ENCODE measurements at places on chromosomes 2 and 18.

DNA sequence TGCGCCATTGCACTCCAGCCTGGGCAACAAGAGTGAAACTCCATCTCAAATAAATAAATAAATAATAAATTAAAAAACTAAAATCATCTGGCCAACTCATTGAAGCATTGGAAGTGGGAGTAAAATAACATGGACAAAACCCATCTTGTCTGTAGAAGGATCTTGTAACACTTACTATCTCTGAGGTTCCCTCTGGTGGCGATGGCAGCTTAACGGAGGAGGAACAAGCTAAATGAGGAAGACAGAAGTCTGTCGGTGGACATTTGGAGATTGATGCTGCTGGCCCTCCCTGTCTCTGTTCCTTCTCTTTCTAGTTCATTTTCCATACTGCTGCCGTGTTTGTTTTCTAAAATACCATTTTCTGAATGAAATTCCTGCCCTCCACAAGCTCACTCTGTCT is 43.4 kb downstream of the ZCCHC2 start:
- DNase-seq = peak; percentile 6

DNA sequence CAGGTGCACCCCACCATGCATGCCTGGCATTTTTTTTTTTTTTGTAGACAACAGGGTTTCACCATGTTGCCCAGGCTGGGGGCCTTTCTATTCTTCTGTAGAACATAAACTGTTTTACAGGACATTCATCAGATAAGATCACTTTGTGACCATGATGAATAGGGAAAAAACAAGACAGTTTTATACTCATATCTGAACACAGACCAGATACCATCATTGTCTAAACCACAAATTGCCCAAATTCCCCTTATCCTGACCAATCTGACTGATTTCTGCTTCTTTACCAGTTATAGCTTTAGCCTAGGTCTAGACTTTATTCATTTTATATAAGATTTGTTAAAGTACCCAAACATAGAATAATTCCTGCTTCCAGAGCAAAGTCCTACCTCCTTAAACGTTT is 1699.3 kb upstream of the TMEFF2 start:
- no peak for DNase-seq

DNA sequence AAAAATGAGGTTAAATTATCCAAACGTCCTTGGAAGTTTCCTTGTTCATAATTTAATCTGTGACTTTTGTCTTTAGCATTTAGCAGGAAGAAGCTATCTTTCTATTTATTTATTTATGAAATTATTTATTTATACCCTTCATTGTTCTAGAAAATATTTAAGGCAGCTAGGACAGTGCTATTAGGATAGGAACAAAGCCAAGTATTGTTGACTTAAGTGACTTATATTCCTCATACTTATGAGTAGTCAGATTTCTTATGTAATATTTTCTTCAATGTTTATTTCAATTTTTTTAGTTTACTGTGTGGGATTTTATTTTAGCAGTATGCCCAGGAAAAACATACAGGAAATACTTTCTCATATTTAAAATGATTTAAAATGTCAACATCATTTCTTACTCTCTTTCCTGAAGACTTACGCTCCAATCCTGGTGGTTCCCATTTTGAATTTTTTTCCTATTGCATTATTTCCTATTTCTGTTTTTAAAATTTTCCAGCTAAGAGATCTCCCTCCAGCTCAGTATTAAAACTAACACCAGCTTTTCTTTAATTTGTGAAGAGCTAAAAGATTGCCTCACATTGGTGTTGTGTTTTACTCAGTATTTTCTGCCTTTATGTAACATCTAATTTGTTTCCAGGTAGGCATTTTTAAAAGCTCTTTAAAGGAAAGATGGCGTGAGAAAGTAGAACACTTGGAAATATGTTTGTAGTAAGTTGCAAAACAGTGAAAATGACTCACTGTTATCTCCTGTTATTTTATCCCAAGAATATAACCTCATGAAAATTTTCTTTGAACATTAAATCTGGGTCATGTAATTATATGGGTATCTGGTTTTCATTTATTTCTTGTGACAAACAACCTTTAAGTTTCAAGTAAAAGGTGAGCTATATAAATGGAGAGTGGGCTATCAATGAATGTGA is 32.2 kb downstream of the MAPRE2 start:
- no peak for DNase-seq

- DNase-seq = no peak
Observed at GRCh38 chr2:51350100-51350499, 318.2 kb upstream of the NRXN1 start.

GRCh38 chr18:33051407-33051806 is 278.6 kb upstream of the KLHL14 start:
- peak; percentile 6 for DNase-seq

DNA sequence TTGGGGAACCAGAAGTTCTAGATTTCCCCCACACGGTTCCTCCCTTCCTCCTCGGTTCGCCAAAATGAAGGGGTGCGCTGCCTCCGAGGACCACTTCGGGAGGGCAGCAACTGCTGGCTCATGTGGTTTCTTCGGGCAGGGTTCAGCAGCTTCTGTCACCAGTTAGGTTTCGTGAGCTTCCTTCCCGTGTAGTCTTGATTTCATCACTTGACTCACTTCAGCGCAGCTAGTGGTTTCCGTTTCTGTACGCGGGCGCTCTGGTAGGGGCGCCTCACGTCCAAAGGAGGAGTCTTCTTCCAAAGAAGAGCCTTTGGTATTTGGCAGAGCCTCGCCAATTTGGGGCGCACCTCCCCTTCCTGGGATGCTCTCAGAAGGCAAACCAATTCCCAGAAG is 485 bp upstream of the GALNT3 start:
- DNase-seq = peak; percentile 71

DNA sequence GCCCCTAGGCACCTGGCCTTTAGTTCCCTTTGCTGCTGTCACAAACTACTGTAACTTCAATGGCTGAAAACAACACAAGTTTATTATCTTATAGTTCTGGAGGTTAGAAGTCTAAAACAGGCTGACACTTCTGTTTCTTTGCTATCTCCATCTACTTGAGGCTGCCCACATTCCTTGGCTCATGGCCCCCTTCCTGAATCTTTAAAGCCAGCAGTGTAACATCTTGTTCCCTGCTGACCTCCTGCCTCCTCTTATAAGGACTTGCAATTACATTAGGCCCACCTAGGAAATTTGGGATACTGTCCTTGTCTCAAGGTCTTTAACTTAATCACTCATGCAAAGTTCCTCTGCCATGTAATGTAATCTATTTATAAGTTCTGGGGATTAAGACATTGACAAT is 6.5 kb downstream of the SMYD1 start:
- no peak for DNase-seq

GRCh38 chr2:73987109-73987947 is 2.6 kb downstream of the TET3 start:
- DNase-seq = peak; percentile 38

- DNase-seq = peak; percentile 96
Observed at GRCh38 chr18:58186258-58186948, 142.4 kb downstream of the NEDD4L start.

DNA sequence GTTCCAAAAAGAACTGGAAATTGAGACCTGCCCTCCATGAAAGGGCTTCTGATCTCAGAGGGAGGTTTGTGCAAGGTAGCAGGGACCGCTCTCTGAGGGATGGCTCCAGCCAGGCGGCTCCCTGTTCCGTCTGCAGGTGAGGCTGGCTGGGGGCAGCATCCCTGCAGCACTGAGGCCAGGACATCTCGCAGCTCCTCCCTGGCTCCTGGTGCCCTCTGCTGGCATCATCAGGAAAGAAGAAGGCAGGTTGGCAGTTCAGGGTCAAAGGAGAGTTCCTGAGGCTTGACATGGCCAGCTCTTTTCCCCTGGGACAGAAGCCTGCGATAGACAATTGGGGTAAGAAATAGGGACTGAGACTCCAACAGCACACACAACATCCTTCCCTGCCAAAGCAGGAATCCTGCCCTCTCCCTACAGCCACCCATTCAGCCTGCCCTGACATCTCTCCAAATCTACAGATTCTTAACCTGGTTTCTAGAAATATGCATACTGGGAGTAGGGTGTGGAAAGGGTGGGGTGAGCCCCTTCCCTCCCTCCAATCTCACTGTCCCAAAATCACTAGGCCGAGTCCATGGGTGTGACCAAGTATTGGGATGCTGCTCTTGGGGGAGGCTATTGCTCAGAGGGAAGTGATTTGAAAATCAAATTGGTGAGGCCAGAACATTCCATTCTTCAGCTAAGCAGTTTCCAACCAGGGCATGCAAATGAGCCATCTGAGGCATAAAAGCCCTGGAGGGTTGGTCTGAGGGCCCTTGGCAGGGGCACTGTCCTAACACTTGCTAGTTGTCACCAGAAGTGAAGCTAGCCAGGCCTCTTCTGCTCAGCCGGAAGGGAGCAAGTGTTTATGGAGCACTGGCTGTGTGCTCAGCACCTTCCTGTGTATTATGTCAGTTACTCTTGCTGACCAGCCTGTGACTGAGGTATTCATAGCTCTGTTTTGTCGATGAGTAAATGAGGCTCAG is 185.4 kb downstream of the TFCP2L1 start:
- DNase-seq = peak; percentile 72

DNA sequence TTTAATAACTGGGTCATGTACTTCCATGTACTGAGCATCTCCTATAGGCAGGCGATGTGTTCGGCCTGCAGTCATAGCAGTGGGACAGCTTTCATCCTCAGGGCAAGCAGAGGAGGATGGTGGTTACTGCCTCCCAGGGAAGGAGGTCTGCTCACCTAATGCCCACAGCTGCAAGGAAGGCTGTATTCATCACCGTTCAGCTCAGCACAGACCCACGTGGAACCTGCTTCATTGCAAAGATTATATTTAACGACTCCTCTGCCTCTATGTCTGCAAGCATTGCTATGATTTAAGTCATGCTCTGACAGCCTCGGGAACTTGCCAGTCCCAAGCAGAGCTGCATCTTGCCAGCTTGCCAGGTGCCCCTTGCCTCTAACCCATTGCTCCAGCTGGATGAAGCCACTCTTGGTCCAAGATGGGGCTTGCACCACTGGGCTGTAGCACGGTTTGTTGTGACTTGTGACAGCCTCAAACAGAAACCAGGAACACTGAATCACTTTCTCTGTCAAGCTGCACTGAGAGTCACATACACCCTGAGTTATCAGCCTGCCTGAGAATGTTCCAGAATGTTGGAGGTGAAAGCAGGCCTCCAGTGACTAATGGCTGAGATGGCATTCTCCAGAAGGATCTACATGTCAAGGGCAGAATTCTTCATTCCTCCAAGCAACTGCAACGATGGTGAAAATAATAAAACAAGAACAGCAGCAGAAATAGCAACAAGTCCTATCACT is 651.1 kb upstream of the ID2 start:
- peak; percentile 64 for DNase-seq

GRCh38 chr2:229714080-229714735 is at the start of gene DNER:
TSS of gene DNER (minus strand) at chr2:229714555. CDS start at chr2:229714423, 132 bp downstream.
- peak; percentile 30 for DNase-seq

DNA sequence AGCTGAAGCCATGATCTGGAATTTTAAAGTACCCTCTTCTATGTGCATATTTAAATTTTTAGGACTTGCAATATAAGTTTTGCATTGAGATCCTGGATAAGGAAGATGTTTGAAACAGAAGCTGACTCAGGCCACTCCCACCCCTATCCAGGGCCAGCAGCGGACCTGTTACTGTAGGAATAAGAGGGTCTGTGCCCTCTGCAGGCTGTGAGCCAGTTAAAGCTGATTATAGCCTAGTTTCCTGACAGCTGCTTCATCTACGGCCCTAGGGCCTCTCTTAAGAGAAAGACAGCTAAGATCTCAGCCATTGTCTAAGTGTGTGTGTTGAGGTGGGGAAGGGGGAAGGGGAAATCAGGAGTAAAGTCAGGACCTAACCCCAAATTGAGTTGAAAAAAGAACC is 234.0 kb downstream of the HAUS1 start:
- DNase-seq = no peak

DNA sequence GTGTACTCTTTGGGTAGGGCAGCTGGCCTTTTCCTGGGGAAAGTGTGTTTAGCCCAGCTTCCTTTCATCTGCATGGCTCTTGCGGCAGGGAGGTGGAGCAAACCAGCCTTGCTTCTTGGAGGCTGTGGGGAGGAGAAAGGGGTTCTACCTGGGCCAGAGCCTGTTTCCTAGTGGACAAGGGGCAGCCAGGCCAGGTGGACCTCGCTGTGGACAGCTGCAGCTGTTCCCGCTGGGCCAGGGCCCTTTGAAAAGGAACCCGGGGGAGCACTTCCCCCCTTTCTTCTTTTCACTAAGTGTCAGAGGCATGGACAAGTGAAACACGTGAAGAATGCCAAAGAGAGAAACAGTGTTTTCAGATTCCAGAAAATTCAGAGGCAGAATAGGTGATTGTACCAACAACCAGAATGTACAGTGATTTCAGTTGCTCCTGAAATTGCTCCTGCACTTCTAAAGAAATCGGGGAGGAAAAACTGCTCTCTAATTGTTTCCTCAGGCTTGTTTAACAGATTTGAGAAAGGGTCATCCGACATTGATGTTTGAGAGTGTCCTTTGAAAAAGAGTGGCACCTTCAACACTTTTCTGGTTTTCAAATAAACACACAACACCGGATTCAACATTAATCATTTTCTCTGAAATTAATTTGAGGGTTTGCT is 3.9 kb downstream of the GLI2 start:
- DNase-seq = no peak

DNA sequence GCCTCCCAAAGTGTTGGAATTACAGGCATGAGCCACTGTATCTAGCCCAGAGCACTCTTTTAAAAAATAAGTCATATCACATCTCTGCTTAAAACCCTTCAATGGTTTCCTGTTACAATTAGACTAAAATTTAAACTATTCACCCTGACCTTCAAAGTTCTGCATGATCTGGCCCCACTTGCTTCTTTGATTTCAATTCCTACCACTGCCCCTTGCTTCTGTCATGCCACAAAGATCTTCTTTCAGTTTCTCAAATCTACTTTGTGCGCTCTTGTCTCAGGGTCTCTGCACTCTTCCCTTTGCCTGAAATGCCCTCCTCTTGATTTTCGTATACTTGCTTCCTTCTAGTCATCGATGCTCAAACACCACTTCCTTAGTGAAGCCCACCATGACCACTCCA is 213.0 kb downstream of the TMEM247 start:
- no peak for DNase-seq

- peak; percentile 60 for DNase-seq
Observed at GRCh38 chr2:176395273-176395854, 126.1 kb downstream of the MTX2 start.

- DNase-seq = no peak
Observed at GRCh38 chr2:57878866-57879210, 167.8 kb upstream of the VRK2 start.

DNA sequence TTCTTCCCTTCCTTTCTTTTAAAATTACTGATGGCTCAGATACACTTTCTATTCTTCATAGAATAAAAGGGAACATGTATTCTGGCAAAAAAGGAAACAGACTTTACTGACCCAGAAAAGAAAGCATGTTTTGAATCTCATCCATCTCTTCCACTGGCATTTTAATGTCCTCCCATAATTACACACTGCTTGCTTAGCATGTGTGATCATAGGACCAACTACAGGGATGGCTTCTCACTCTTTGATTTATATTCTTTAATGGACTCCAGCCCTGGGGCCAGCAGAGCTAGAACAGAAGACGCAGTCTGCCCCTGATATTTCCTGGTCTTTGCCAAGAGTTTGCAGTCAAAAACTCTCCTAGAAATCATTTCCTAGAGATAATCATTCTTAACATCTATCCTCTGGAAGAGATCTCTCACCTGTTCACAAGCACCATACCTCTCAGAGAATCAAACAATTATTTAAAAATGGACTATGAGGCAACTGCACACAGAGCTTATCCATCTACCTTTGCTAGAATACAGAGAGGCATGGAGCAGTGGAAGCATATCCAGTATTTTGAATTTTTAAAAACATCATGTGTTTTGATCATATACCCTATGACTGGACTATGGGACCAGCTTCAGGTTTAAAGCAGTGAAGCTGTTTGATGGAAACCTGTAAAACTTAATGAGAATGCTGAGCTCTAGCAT is 429.1 kb downstream of the NRXN1 start:
- DNase-seq = no peak

GRCh38 chr2:179771791-179772190 is 89.6 kb downstream of the ZNF385B start:
- DNase-seq = no peak

GRCh38 chr2:30226144-30227032 is 4.9 kb upstream of the LBH start:
- DNase-seq = no peak

Measured in kidney tubule cell (primary cell).